ENCODE measurements at places on chromosomes 13 and 19.

DNA sequence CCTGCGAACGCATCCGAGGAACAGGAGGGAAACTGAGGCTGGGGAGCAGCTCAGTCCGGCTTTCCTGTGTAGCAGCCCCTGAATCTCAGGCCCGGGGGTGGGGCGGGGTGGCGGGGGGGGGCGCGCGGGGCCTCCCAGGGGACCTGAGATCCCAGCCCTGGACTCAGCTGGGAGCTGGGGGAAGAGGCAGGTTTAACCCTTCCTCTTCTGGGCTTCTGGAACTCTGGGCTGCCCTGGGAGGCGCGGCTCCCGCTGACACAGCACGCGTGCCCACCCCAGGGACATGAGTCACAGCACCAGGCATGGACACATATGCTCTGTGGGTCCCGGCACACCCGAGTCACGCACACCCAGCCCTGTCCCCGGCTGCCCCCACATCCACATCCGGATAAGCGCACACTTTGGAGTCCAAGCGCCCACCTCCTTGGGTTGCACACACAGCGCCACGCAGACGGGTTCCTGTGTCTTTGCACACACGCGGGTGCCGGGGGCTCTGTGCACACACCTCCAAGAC lies 3.5 kb upstream of the CIRBP start:
- peak; percentile 81 for DNase-seq

DNA sequence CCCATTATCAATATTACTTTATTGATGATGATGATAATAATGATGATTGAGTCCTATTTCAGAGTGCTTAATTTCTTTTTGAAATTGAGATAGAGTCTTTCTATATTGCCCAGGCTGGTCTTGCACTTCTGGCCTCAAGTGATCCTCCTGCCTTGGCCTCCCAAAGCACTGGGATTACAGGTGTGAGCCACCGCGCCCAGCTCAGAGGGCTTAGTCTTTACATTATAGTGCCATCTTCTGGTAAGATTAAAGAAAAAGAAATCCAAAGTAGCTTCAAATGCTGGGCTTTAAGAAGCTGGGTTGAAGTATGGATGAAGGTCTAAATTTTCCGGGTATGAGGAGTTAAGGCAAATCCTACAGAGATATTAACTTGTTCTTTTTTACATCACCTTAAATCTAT lies 3.4 kb upstream of the ZNF333 start:
- DNase-seq = no peak

- DNase-seq = no peak
These were observed 58.8 kb downstream of the HSPH1 start for GRCh38 chr13:31102905-31103304.

GRCh38 chr13:43110036-43110435 lies 86.7 kb downstream of the DNAJC15 start:
- DNase-seq = no peak

DNA sequence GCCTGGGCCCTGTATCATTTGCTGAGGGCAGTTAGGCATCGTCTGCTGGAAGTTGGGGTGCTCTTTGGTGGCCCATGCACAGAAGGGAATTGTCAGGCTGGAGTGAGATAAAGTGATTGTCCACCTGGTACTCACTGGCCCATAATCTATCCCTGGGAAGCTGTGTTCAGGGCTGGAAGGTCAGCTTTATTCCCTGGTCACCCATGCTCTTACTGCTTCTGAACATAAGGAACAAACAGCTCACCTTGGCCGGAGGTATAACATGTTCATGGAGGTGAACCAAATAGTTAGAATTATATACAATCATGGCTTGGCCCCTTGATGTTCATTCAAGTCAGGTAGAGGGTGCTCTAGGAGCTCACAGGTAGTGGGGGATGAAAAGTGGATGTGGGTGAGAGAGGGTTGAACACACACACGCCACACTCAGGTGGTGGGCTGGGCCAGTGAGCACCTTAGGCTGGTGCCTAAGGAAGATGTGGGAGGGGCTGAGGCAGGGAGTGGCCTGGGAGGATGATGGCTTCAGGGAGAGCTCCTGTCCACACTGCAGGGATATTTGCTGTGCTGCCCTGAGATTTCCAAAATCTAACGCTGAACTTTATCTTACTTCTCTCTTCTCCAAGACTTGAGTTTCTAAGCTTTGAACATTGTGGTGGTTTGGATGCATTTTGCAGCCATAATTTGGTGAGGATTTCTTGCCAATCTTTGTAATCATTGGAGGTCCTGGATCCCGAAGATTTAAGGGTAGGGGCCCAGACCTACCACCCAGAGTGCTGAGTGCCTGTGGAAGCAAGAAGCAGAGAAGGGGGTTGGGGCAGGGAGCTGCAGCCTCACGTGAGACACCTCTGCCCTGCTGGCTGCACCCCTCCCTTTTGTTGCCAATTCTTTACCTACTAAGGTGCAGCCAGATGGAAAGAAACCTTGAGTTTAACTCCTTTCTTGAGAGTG lies 420.6 kb downstream of the ZNF536 start:
- DNase-seq = no peak

DNA sequence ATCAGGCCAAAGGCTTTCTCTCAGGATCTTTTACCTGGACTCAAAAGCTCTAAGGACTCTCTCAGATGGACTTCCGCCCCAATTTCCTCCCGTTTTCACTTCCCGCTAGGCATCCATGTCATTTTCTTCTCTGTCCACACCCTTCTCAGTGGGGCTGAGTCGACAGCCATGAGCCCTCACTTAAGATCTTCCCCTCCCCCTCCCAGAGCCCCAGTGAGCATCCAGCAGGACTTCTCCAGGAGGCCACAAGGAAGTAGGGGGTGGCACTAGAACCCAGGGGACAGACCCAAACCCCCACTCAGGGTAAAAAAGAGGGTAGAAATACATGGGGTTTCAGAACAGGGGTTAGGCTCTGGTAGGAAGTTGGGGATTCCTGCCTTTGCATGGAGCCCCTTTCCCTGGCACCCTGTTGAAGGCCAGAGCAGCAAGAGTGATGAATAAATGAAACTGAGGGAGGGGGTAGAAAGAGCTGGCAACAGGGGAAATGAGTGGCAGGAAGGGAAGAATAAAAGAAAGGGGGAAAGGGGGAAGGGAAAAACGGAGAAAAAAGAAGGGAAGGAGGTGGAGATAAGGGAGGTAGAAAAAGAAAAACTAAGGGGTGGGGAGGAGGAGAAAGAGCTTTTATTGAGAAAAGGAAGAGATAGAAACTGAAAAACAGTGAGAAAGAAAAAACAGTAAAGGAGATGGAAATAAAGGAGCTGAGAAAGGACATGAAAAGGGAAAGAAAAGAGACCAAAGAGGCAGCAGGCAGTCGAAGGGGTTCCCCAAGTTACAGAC lies 42.3 kb downstream of the DEDD2 start:
- no peak for DNase-seq

GRCh38 chr13:80361883-80362327 lies 21.0 kb upstream of the SPRY2 start:
- no peak for DNase-seq

DNA sequence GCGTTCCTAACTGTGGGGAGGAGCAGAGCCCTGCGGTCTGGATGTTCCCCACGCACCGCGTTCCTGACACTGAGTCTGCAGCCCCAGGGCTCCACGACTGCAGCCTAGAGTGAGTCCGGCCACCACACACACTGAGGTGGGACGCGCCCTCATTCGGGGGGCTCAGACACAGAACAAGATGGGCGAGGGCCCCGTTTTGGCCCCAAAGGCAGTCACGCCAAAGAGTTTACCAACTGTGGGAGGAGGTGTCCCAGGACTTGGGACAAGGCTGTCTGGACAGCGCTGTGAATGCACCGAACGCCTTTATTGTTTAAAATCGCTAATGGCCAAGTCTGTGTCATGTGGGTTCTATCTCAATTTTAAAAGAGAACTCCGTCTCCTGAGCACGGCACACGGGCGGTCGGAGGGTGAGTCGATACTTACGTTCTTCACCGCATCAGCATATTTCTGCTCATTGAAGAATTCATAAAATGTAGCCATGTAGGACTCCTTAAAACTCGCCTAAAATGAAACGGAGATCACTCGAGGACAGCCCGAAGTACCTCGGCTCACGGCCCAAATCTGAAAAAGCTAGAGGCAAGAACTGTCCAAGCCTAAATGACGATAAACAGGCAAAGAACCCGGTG lies 35.2 kb upstream of the C13orf46 start:
- no peak for DNase-seq

GRCh38 chr13:111897846-111898215 lies 169.1 kb upstream of the SOX1 start:
- DNase-seq = peak; percentile 10

DNA sequence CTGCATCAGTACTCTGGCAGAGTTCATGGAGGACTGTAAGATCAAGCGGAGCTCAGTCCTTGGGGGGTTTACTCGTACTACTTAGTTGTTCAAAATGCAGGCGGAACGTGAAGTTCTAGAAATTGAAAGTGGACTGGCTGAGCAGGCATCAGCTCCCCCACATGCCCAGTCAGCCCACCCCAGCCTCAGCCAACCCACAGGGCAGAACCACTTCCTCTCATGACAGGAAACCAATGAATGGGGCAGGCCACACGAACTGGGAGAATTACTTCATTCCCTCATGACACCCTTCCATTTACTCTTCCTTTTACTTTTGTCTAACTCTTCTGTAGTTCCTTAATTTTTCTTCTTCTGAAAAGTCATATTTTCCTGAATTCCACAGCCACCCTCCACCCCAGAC lies 71.9 kb downstream of the FLT1 start:
- peak; percentile 63 for DNase-seq

DNA sequence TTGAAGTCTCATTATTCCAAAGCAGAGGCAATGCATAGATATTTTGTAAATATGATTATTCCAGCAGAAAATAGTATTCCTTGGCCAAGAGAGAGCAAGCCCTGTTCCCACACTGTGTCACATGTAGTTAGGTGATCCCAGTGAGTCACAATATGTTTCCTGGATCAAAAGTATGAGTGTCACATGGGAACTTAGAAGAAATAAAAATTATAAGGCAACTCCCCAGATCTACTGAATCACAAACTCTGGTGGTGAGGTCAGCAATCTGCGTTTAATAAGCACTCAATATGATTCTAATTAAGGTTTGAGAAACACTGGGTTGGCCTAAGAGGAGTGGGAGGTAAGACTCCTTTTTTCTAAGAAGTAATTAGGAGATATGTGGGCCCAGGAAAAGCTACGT lies 1504.5 kb upstream of the PCDH20 start:
- DNase-seq = no peak

- DNase-seq = no peak
These were observed 43.5 kb downstream of the FCGBP start for GRCh38 chr19:39890755-39891551.

DNA sequence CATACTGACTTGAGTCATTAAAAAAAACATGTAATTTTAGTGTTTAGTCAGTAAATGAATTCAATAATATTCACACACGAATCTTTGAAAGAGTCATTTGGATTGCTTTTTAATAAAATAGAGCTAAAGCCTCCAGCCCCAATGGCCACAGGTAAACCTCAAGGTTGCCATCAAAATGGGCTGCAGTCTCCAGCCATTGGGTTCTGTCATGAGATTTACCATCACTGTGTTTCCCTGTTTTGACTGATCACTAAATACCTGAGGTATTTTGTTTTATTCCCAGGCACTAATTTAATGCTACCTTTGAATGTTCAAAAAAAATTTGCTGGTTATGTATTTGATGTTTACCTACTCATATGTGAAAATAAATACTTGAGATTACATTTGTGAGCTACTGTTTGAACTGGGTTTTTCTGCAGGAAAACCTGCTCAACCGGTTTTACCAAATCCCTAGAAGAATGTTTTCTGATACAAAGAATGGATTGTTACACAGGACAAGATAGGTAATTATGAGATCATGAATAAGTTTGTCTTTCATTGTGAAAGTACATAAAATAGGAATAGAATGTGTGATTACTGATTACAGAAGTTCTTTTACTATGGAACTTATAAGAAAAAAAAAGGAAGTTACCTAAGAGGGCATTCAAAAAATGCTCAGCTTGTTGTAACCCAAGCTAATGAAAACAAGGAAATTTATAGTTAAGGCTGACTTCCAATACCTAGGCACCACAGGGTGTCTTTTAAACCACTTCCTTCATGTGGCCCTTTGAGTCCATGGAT lies 391.3 kb downstream of the EFNB2 start:
- DNase-seq = no peak

DNA sequence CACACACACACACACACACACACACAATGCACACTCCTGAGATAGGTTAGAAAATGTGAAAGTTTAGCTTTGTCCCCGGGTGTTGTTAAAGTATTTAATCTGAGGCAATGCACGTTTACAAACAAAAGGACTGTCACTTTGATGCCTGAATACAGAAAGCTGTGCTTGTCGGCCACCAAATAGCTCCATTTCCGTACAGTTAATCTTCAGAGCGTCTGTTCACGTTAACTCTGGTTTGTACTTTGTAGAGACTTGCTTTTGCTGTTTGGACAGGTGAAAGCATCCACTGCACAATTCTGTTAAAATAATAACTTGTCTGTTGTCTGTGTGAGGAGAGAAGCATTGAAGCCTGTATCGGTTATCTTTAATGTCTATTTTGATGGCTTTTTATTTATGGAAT lies 267.8 kb downstream of the FGF9 start:
- no peak for DNase-seq

GRCh38 chr13:111904166-111904565 lies 162.8 kb upstream of the SOX1 start:
- peak; percentile 33 for DNase-seq
